ENCODE measurements at places on chromosomes 7 and 10.

- DNase-seq: no peak
Observed at GRCh38 chr7:112886208-112886607, 96.0 kb upstream of the TMEM168 start.

GRCh38 chr10:33509231-33509831, 174.9 kb upstream of the NRP1 start:
- DNase-seq: no peak

GRCh38 chr7:50476953-50477625, 26.9 kb upstream of the FIGNL1 start:
- DNase-seq: no peak

GRCh38 chr7:29328045-29328444, 133.5 kb downstream of the CHN2 start:
- DNase-seq: no peak

- DNase-seq: no peak
Observed at GRCh38 chr10:17915181-17915580, 36.5 kb upstream of the SLC39A12 start.

- DNase-seq: no peak
Observed at GRCh38 chr10:102677331-102678067, 33.2 kb downstream of the TRIM8 start.

DNA sequence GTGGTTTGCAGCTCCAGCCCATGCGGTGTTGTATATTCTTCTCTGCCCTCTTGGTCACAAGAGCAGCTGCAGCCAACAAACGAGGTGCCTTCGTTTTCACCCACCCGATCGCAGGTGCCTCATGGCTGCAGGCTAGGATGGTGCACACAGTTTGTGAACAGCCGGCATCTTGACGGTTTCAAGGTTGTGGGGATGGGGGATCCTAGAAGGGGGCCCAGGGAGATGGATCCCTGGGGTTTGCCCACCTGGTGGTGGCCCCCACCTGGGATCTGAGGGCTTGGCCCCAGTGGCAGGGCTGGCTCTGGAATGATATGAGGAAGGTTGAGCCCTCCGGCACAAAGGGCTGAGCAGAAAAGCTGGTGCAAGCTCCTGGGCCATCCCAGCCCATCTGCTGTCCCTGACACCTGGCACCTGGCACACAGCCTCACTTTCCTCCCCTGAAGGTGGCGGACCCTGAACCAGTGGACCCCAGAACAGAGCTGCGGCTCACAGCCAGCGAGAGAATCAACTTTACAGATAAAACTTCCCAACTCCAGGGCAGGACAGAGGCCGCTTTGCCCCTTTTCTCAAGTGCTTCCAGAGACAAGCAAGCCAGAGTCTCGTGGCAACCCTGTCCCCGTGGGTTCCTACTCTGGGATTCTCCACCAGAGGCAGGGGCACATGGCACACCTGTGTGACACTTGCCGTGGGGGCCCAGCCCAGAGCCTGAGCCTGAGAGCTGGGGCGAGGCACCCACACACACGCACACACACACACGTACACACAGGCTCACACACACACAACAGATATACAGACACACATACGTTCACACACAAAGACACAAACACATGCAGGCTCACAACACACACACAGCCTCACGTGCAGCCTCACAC, 177.3 kb upstream of the PPP2R2D start:
- DNase-seq: no peak

DNA sequence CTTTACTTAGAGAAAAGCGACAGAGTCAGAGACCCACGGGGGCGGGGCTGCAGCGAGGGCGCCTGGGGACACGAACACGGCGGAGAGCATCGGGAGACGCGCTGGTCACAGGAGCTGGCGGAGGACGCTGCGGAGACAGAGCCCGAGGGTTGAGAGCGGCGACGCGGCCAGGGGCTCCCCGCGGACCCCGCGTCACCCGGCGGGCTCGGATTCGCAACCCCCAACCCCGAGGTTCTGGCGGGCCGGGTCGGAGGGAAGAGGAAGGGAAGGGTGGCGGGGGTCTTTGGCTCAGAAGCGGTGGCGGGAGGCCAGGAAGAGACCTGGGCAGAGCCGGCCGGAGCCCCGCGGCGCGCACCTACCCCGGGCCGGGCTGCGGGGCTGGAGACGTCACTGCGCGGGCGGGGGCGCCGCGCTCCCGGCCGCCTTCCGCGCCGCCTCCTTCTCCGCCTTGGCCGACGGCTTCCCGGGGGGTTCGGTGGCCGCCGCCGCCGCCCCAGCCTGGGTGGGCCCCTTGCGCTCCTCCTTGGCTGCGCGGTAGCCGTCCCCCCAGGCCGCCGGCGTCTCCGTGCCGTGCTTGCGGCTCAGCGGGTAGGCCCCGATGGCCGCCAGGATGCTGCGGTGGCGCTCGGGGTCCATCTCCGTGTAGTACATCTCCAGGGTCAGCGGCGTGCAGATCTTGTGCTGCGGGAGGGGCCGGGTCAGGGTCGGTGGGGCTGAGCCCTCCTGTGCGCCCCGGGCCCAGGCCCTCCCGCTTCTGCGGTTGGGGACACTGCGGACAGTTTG, 11.1 kb downstream of the CALY start:
- no peak for DNase-seq
